Eye (tissue), 1 donor: ENCODE measurements at places on chromosomes 3 and 15.

DNA sequence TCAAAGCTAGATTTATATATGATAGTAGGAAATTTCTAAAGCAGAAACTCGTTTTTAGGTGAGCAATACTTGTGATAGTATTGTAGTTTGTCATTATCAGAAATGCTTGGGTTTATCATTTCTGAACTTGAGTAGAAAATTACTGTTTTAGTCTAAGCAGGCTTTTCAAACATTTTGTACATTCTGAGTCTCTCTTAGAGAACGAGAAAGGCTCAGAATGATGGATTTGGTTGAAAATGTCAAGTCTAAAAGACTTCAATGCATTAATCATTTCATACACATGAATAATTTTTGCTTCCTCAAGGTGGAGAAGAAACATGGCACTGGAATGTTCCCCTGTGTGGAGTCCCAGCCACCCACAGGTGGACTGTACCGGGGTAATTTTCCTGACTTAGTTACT is 387.1 kb downstream of the NAALADL2 start:
- no peak for DNase-seq

DNA sequence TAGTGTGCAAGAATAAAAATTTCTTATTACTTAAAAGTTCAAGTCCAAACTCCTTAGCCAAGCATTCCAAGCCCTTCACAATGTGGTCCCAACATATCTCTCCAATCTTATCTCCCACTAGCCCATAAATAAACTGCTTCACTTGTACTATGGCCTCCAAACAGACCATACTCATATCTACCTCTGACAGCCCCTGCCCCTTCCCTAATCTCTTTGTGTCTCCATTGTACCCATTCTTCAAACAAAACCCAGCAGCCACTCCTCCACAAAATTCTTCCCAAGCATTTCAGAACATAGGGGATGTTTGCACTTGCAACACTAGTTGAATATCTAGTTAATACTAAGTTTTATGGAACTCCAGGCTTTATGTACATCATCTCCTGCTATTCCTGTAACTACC is 30.5 kb downstream of the LCMT2 start:
- no peak for DNase-seq

GRCh38 chr3:103170651-103171050 is 735.8 kb downstream of the ZPLD1 start:
- DNase-seq, result no peak

DNA sequence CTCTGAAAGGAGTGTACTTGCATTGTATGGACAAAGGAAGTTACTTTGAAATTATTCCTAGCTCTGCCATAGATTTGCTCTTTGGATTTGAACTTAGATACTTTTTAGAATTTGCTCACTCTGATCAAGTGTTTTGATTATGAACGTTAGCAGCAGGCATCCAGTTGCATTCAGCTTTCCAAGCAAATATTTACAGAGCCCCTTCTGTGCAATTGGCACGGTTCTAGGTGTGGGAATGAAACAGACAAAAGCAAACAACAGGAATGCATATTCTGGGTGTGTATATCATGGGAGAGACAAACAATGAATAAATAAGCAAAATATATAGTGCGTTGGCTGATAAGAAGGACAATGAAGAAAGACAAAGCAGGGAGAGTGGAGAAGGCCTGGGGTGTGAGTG is 125.5 kb upstream of the ADAMTS9 start:
- no peak for DNase-seq

- DNase-seq, result no peak
Observed at GRCh38 chr15:26983822-26984221, 12.8 kb downstream of the GABRG3 start.

GRCh38 chr3:181635141-181635540 is 76.6 kb upstream of the SOX2 start:
- DNase-seq, result no peak

DNA sequence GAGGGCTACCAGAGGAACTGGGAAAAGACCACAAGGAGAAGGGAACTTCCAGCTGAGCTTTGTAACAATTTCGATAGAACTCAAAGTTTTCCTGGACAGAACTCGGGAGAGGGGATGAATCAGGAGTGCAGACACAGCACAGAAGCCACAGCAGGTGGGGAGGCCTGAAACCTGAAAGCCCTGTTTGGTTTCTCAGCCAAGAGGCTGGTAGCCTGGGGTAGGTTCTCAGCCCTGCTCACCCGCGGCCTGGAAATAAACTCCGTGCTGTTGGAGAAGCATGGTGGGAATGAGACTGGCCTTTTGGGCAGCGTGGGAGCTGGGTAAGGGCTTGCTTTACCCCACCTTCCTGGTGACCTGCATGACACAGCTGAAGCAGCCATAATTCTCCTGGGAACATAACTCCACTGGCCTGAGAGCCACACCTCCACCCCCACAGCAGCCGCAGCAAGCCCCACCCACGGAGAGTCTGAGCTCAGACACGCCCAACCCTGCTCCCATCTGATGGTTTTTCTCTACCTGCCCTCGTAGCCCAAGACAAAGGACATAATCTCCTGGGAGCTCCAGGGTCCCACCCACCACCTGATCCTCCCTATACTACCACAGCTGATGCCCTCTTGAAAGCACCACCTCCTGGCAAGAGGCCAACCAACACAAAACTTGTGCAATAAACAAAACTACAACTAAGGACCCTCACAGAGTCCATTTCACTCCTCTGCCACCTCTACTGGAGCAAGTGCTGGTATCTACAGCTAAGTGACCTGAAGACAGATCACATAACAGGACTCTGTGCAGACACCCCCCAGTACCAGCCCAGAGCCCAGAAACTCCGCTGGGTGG is 52.5 kb upstream of the CHRM5 start:
- peak; percentile 18 for DNase-seq

DNA sequence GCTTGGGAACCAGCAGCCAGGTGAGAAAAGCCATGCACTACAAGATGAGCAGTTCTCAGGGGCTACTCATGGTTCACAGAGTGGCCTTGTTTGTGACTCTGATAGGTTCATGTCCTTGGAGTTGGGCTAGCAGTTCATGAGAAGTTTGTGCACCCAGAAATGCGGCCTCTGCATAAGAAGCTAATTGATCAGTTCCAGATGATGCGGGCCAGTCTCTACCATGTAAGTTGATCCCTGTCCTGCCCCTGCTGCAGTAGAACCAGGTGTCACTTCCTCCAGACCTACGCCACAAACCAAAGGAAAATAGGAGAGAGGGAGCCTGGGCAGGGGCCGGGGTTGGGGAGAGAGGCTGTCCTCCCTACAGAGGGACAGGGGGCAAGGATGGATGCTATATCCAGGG is 27.2 kb upstream of the MANF start:
- no peak for DNase-seq

GRCh38 chr15:28912422-28912821 is 26.6 kb downstream of the APBA2 start:
- DNase-seq, result no peak

- DNase-seq, result no peak
Observed at GRCh38 chr15:67601073-67601472, 58.6 kb downstream of the MAP2K5 start.

GRCh38 chr3:171260466-171260865 is 199.7 kb downstream of the TNIK start:
- DNase-seq, result no peak

GRCh38 chr3:30720586-30721313 is 114.3 kb downstream of the TGFBR2 start:
- no peak for DNase-seq

DNA sequence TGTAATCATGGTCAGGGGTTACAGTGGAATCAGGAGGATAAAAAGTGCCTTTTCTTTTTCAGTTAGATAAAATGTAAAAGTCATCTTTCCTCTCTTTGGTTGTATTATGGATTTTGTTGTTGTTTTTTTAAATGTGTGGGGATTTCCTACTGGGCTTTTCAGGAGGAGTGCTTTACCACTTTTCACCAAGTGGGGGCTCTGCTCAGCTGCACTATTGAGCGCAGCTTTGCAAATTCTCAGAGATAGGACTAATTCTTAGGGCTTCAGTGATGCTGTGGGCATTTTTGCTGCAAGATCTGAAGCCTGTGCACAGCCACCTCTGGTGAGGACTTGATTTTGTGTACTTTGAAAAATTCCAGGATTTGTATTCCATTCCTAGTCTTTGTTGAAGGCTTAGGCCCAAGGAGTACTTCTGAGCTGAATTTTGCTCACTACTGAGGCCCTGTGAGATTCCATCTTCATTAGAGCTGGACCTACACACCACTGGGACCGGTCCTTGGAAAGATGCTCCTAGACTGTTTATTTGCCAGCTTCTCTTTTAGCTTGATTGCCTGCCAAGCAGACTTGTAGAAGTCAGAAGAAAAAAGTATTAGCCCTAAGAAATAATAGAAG is 7.5 kb downstream of the GNB5 start:
- DNase-seq, result peak; percentile 72

DNA sequence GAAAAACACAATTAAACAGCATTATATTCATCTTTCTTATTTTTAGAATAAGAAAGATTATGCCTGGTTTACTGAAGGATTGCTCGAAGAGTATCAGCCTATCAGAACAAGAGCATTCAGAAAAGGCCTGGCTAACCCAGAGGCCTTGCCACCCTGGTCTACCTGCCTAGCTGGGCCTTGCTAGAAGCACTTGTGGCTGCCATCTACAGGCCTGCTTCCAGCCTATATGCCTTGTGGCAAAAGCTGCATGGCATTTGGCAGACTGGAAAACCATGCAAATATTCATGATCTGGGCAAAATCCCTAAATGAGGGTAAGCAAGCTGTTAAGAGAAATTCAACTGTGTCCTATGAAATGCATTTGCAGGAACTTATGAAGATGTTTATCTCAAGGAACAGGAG is 9.3 kb upstream of the ATP13A4 start:
- no peak for DNase-seq

- DNase-seq, result no peak
Observed at GRCh38 chr3:13708871-13709595, 160.1 kb downstream of the FBLN2 start.

DNA sequence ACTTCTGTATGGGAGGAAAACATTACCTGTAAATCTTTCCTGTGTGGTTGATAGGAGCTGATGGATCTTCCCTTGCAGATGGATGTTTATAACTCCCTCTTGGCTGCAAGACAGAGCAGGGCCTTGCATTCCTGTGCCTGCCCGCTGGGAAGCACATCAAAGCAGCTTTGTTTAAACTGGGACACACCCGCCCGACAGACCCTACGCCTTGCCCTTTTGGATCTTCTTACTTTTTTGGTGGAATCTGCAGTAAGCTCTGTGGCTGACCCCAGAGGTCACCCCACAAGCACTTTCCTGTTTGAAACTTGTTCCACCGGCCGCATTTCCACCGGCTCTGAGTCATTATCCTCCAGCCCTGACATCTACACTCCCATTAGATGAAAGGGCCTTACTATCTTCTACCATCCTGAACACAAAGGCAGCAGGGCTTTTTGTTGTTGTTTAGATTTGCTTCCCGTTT is 244.1 kb upstream of the STT3B start:
- peak; percentile 64 for DNase-seq

DNA sequence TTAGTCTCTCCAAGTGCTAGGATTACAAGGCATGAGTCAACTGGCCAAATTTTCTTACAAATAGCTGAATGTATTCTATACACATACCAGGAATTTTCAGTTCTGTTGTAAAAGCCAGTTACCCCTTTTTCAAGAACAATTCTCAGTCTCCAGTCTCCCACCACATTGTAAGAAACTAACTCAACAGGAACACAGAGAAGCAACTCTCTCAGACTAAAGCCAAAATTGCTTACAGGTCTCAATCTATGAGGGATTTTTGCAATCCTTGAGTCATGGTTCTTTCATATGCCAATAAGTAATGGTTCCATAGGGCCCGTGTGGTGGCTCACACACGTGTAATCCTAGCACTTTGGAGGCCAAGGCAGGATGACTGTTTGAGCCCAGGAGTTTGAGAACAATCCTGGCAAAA is 8.5 kb downstream of the IP6K2 start:
- DNase-seq, result no peak

DNA sequence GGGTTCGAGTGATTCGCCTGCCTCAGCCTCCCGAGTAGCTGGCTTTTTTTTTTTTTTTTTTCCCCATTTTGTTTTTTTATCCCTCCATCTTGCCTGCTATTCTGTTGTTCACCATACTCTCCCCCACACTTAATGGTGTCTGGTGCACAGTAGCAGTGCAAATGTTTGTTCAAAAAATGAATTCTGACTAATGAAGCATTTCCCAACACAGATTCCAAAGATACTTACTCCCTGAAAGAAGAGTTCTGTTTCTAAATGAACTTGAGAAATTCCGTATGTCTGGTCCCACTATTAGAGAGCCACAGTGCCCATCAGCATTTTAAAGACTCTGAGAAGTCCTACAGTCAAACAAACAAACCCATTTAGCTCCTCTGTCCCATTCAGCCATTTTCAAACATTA is 9.5 kb downstream of the EDEM1 start:
- DNase-seq, result no peak

DNA sequence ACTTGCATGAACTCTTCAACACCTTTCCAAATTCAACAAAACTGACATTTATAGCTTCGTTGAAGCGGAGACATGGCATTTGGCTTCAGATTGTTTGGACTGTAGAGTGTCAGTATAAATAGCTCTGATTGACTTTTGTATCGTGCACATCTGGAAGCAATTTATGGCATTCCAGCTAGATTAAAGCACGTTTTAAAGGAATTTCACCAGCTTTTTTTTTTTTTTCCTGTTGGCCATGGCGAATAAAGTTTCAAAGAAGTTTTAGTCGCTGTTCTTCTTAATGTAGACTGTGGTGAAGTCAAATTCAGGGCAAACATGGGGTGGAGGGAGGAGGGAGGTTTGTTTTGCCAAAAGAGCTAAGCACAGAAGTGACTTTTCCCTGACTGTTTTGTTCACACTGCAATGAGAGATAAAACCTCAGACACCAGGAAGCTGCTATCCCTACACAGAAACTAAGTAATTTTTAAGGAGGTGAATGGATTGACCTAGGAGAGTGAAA is 391.0 kb upstream of the RARB start:
- DNase-seq, result peak; percentile 79

DNA sequence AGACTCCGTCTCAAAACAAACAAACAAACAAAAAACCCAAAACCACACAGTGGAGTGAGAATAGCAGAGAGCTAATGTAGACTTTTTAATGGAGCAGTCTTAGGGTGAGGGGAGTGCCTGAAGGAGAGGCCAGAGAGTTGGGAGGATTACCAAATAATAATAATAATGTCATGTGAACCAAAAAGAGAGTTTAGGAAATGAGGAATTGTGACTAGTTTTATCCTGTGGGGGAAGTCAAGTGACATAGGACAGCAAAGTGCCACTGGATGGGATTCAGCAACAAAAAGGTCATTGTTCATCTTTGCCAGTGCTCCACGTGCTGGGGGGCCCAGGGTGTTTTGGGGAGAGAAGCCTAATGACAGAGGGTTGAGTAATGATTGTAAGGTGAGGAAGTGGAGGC is 12.9 kb downstream of the GPR87 start:
- no peak for DNase-seq

GRCh38 chr3:155553780-155554179 is 191.1 kb downstream of the PLCH1 start:
- DNase-seq, result no peak

DNA sequence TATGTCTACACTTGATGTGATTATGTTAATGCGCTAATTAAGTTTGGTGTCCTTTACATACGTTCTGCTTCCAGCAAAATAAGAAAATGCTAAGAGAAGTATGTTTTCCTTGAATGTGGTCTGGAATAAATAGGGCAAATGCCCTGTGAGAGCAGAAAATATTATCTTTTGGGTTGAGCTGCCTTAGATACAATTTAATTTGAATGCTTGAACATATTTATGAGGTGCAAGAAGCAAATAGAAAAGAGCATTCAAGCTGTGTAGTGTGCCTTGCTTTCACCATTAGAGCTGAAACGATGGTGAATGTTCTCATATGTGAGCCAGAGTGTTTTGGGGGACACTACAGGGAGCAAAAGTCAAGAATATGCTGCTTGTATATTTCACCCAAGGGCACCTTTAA is 15.9 kb upstream of the ARNT2 start:
- DNase-seq, result no peak

- DNase-seq, result no peak
Observed at GRCh38 chr3:29668233-29668632, 387.4 kb downstream of the RBMS3 start.
